ENCODE measurements at places on chromosomes 13 and 19. TPM values are rescaled to one million over a fixed set of nuclear protein-coding genes. Genes with fewer than 3 reads are reported as not detected.

The CDADC1 gene
- total RNA-seq: 4.5 TPM

- no peak for DNase-seq
These were observed 287.2 kb downstream of the FOXO1 start for GRCh38 chr13:40379196-40379595.

GRCh38 chr19:30023330-30023729 is 81.3 kb downstream of the URI1 start:
- no peak for DNase-seq

- no peak for DNase-seq
These were observed 2.2 kb downstream of the PDE4C start for GRCh38 chr19:18223860-18224524.

DNA sequence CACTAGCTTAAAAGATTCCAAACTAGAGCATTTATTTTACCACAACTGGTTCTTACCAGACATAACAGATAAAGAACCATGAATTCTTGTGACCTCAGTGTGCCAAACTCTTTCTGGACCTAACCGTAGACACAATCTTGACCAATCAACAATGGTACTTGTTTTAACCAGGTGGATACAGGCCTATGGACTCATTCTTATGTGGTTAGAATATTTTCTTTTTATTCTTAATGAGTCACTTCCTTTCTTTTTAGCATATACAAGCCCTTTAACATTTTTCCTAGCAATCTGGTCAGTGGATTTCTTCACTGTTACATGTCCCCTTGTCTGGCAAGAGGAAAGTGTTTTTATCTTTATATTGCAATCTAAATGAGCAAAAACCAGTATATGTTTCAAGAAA is 792.1 kb upstream of the SPRY2 start:
- DNase-seq: no peak

- no peak for DNase-seq
These were observed 127.6 kb downstream of the URI1 start for GRCh38 chr19:30069535-30070197.

The PLD3 gene
- total RNA-seq: 437 TPM

DNA sequence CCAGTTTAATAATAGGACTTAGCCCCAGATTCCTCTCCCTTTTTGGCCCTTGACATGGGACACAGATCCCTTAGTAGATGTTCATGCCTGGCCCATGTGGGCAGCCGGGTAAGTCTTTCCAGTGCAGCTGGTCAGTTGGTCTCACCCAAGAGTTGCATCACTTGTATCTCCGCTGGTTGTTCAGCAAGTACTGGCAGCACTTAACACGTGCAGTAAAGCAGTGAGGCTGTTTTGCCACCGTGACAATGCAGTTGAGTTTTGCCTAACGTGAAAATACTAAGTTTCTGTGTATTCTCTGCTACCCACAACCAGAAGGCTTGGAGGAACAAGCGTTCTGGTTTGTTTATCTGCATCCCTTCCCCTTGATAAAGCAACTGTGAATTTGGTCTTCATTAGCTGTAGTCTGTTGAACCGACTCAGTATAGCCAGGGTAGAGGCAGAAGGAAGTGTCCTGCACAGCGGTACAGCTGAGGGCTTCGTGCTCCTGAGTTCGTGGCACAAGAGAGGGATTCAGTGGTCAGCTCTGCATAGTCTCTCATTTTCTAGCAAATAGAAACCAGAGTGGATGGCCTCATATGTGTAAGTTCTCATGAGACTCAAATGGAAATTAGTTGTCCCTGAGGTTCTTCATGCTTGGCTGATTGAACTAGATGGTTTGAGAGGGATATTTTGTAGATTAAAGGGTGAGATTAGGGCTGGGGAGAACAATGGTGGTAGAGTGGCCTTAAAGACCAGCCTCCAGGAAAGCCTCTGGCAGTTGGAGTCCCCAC is 50.3 kb downstream of the ARHGEF7 start:
- DNase-seq: no peak

The DDX39A gene
- total RNA-seq: 68.4 TPM

The ZNF714 gene
- 3.0 TPM for total RNA-seq

DNA sequence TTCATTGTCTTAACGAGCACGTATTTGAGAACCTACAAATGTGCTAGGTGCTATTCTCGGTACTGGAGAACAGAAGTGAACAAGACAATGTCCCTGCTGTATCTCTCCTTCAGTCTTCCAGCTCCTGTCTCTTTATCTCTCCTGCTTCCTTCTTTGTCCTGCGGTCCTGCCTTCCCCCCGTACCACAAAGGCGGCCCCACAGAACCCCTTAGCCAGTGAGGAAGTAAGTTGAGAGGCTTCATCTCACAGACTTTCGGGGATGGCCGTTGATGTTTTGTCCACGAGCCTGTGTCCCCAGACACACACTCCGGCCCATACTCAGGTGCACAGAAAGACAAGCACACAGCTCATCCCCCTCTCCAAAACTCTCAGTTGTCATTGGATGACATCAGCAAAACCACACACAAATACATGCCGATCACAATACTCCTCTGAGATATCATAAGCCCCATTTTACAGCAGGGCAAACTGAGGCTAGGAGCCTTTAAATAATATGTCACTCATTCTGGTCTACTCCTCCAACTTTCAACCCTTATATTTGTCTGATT is 507 bp upstream of the SWSAP1 start:
- DNase-seq: no peak

DNA sequence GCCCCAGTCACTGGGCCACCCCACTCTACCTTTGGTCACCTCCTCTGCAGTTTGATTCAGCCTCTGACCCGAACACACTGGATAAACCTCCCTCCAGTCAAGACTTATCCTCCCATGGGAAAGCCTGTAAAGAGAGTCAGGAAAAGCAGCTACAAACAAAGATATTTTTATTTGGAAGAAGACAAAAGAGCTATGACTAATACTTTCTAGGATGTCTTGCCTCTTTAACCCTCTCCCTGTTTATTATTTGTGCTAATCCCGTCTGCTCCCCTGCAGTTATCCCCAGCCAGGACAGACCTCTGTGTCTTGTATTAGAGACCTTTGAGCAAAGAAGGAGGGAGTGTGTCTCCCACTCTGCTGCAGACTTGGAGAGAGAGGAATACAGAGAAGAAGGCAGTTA is 178.3 kb downstream of the EFNB2 start:
- DNase-seq: no peak

- no peak for DNase-seq
These were observed at the start of gene BRSK1 for GRCh38 chr19:55283548-55284377. Gene BRSK1 (plus strand): TSS chr19:55283997. CDS start chr19:55284443, 446 bp downstream.

GRCh38 chr19:55071129-55071502 is 4.6 kb upstream of the EPS8L1 start:
- DNase-seq: no peak

GRCh38 chr19:53882391-53883050 is 524 bp downstream of the PRKCG start:
- DNase-seq: no peak

DNA sequence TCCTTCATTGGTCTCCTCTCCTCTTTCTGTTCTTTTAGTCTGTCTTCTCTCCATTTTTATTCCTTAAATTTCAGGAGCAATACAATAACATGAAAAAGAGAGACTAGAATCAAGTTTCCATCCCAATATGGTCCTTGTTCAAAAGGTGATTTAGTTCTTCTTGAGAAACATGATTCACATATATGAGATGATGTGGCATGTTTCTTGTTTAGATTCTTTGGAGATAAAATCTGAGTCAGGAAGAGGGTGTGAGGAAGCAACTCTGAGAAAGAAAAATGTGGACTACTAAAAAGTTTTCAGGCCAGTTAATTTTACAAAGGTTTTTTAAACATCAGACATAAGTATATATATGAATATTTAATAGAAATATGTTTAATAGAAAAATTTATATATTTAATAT is 231.4 kb downstream of the OXGR1 start:
- no peak for DNase-seq

The SIGLEC12 gene
- total RNA-seq: not detected

DNA sequence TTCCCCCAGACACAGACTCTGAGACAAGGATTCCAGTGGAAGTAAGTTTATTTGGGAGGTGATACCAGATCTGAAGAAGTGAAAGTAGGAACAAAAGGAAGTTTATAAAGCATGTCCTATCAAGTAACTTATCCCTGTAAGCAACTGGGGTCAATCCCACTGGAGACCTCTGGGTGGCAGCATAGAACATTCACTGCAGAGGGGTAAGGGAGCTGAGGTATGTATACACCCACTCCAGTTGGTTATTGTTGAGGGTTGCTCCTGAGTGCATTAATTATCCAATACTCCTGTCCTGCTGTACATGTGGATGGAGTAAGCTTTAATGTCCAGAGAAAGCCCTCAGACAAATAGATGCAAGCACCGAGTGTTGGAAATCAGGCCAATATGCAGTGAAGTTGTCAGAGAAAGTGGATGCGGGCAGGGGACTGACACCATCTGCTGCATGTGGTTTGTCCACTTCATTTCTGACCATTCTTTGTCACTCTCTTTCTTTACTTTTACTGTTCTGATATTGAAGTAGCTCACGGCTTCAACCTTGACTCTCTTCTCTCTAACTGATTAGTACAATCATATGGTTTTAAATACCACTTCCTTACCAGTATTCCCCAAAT is 46.7 kb downstream of the NOTCH3 start:
- DNase-seq: no peak

DNA sequence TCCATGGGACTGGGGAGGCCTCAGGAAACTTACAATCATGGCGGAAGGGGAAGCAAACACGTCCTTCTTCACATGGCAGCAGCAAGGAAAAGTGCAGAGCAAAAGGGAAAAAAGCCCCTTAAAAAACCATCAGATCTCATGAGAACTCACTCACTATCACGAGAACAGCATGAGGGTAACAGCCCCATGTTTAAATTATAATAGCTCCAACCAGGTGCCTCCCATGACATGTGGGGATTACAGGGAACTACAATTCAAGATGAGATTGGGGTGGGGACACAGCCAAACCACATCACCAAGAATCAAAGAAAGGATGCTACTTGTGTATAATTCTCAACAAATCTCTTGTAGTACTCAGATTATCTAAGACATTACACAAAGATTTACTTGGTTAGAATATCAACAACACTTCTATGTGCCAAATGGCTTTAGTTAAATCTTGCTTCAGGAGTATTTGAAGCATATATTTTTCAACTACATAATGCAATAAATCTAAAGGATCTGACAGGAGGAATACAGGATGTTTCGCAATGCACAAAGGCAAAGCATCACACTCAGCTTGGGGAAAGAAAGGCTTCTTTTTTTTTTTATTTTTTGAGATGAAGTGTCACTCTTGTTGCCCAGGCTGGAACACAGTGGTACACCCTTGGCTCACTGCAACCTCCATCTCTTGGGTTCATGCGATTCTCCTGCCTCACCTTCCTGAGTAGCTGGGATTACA is 180.0 kb downstream of the LHFPL6 start:
- DNase-seq: no peak

- DNase-seq: no peak
These were observed 1.8 kb downstream of the ZC3H13 start for GRCh38 chr13:46050771-46051170.

The CLDN10 gene
- not detected for total RNA-seq

The NLRP12 gene
- total RNA-seq: 0.46 TPM

GRCh38 chr19:14678199-14678598 is 3.6 kb upstream of the ADGRE3 start:
- no peak for DNase-seq

DNA sequence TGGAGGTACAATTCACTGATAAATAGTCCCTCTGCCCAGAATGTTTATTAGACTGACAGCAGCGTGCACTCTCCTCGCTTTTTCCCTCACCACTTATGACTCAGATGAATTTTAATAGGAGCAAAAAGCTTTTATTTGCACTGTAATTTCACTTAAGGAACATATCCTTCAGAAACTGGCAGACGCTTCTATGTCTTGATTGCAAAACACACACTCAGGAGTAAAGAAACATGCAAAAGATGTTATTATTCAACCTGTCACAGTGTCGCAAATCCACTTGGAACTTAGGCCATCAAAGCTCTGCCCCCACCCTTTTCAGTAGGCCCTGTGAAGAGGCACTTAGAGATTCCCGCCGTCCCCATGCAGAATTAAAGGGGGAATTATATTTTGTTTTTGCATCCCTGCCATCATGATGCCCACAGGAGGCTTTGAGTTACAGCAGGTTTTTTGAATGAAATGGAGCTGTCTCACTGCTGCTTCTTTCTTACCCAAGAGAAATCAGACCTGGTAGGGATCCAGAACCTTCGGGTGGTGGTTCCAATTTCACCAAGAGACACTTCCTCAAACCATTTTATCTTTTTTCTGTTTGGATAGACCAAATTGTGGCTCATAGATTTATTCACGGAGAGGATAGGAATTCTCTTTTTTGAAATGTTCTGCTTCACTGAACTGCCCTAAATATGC is 74.5 kb downstream of the GGACT start:
- DNase-seq: no peak

GRCh38 chr13:71964491-71965100 is 97.6 kb upstream of the DACH1 start:
- no peak for DNase-seq

GRCh38 chr19:12873891-12874745 is 7.1 kb downstream of the DNASE2 start:
- DNase-seq: no peak

GRCh38 chr13:105595471-105595870 is 940.0 kb downstream of the EFNB2 start:
- DNase-seq: no peak
